ENCODE measurements at places on chromosomes 3 and 15.

- peak; percentile 48 for DNase-seq
Observed at GRCh38 chr15:69031013-69032001, 16.8 kb downstream of the NOX5 start.

- DNase-seq = no peak
Observed at GRCh38 chr3:171122240-171122639, 95.7 kb upstream of the SLC2A2 start.

- no peak for DNase-seq
Observed at GRCh38 chr3:162538491-162538890, 1041.9 kb downstream of the OTOL1 start.

DNA sequence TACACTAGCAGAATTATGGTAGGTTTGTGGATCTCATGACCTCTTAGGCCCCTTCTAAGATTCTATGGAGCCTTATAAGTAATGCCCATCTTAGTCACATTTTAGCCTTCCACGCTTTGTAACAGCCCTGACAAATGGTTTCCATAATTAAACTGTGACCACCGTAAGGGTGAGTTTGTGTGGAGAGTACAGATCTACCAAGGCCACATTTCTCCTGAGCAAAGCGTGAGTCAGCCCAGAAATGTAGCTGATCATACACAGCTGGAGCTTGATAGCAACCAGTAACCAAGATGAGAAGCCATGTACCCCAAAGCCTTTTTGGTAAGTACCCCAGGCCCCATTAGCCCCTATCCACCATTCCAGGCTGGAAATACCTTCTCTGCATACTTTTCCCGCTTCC, 31.7 kb downstream of the CHAC1 start:
- DNase-seq = no peak

- no peak for DNase-seq
Observed at GRCh38 chr3:67593761-67594234, 60.6 kb downstream of the SUCLG2 start.

- DNase-seq = no peak
Observed at GRCh38 chr3:47722859-47723258, 58.8 kb downstream of the SMARCC1 start.

DNA sequence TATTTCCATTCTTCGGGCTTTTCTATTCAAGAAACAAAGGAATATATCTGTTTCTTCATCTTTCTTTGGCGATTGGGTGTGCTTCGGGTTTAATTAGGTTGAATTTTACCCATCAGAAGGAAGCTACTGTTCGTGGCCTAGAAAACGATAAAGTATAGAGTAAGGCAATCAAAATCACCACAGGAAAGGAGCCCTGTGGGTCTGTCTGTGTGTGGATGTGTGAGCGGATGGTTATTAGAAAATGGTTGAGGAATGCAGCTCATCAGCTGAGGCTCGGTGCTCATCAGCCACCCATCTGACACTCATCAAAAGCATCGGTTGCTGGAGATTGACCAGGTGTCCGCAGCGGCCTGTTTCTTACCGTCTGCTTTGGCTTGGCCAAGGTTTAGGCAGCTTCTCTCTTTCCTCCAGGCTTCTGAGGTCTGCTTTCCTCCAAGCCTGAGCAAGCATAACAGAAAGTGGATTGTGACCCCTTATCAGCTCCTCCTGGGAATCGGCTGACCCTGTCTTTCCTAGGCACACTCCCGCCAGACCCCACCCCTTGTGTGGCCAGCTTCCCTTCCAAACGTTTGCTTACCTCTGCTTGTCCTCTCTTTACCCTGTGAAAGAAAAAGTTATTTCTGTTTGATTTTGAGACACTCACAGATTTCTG, 17.6 kb upstream of the ISLR start:
- no peak for DNase-seq

DNA sequence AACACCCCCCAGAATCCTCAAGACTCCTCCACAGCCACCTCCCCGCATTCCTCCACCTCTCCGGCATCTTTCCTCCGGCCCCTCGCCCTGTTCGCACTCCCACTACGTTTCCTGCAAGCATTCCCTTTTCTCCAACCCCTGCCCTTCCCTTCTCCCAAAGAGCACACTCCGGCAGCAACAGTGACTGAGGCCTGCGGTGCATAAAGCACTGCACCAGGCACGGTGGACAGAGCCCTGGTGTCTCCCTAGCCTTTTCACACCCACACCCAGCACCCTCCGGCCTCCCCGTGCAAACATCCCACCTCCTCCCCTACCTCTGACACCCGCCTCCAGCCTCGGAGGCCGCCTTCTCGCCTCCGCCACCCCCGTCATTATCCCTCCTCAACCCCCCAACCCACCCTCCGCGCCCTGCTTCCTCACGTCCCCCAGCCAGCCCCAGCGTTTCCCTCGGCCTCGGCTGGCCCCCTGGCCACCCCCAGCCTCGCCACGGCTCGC, 577 bp downstream of the ZNF148 start:
- DNase-seq = peak; percentile 59

DNA sequence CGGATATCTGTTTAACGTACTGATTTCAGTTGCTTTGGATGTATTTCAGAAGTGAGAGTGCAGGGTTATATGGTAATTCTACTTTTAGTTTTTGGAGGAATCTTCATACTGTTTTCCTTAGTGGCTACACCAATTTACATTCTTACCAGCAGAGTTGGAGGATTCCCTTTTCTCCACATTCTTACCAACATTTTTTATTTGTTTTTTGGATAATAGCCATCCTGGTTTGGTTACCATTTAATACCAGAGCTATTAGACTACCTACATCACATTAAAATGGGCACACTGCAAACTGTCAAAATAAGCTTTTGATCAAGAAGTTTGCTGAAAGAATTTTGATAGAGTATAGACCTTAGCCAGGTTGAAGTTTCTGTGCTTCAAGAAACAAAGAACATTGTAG, 217.2 kb upstream of the CFAP20DC start:
- no peak for DNase-seq

DNA sequence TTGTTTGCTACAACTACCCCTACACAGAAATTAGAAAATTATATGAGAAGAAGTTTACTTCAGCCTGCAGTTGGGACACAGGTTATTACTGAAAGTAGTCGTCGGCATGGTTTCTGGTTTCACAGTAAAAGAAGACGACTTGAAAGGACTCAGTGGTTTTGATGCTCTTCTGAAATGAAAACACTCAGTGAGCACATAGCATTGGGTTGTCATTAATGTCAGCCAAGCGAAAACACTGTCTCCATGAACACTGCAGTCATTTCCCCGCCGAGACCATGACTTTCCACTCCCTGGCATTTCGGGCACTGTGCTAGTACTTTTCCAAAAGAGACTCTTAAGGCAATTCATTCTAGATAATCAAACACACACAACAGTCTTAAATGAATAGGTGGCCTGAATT, 69.2 kb upstream of the ICE2 start:
- DNase-seq = peak; percentile 47

DNA sequence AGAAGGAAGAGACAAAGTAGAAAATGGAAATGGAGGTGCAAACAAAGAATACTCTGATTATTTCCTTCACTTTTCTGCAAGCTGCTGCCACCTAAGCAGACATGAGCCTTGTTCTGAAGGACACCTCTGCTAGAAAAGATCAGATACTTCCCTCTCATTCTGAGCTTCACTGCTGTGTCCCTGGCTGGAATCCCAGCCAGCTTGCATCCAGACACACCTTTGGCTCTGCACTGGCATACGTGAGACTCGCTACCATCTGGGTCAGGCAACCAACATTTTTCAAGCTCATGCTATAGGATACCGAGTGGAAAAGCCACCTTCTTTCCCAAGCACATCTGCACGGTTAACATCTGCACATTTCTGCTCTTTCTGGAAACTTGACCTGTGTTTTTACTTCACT, 166.7 kb upstream of the SUCLG2 start:
- no peak for DNase-seq

- peak; percentile 25 for DNase-seq
Observed at GRCh38 chr3:147298511-147298982, 107.8 kb downstream of the ZIC4 start.

GRCh38 chr3:96700322-96701315, 113.8 kb upstream of the EPHA6 start:
- no peak for DNase-seq

DNA sequence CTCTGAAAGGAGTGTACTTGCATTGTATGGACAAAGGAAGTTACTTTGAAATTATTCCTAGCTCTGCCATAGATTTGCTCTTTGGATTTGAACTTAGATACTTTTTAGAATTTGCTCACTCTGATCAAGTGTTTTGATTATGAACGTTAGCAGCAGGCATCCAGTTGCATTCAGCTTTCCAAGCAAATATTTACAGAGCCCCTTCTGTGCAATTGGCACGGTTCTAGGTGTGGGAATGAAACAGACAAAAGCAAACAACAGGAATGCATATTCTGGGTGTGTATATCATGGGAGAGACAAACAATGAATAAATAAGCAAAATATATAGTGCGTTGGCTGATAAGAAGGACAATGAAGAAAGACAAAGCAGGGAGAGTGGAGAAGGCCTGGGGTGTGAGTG, 125.5 kb upstream of the ADAMTS9 start:
- no peak for DNase-seq

- no peak for DNase-seq
Observed at GRCh38 chr3:60366486-60366885, 884.8 kb downstream of the FHIT start.

GRCh38 chr15:83209333-83209732, 1.7 kb upstream of the HDGFL3 start:
- DNase-seq = no peak

DNA sequence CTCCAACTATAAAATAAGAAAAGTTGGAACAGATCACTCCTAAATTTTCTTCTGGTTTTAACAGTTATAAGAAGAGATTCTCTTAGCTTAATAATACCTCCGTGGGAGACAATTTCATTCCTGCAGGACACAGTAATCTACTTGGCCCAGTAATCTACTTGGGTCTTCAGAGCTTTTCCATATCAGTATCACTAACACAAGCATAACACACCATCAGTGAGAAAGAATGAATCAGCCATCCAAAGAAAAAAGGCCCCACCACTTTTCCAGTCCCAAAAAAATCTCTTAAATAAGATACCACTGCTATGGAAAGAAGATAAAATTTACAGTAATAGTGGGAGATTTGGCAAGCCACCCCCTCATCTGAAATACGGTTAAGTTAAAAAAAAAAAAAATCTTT, 20.2 kb downstream of the SIN3A start:
- DNase-seq = no peak

DNA sequence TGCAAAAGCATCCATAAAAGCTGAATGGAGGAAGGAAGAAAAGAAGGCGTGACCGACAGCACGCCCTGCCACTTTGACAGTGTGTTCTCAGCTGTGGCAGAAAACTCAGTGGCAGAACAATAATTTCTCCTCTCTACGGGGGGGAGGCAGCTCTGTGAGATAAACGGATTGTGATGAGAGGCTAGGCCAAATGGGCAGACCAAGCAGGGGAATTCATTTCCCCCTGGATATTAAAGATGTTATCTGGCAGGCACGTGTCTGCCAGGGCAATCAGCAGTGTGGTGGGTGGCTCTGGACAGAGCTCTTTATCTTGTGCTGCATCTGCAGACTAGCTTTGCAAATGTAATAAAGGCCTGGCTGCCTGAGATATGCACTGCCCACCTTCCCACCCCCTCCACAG, 1.9 kb upstream of the RMDN3 start:
- no peak for DNase-seq

DNA sequence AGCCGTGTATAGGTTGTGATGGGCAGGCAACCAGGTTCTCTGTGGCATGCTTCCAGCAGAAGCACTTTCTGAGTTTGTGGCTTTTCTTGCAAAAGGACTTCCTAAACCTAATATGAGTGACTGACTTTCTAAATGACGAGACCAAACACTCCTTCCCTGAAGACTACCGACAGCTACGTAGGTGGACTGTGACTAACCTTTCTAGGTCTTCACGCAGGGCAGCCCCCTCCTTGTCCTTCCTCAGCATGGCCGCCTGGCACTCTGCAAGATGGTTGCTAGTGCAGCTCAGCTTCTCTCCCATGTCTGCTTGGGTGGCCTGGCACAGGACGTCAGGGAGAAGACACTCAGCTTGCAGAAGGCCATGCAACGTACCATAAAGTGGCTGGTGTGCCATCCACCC, 20.9 kb downstream of the CXCR6 start:
- no peak for DNase-seq

DNA sequence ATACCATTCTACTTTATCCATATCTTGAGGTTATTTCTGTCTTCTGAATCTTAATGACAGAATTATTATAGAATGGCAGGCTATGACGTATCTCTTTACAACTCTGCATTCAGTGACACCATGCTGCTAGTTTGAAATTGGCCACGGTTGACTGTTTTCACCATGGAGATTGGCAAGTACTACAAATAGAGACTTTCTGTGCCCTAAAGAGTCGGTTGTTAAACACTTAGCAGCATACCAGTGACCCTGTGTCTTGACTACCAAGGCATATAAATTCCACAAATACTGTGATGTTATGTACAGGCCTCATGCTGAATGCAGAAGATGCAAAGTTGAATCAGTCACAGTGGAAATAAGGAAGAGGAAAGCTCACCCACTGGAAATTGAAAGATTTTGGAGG, 67.0 kb upstream of the CADPS start:
- peak; percentile 3 for DNase-seq

- peak; percentile 99 for DNase-seq
Observed at GRCh38 chr15:67105065-67105951, 39.9 kb downstream of the SMAD3 start.

Data from kidney tubule cell (primary cell).